ENCODE measurements at places on chromosomes 1 and 21.

DNA sequence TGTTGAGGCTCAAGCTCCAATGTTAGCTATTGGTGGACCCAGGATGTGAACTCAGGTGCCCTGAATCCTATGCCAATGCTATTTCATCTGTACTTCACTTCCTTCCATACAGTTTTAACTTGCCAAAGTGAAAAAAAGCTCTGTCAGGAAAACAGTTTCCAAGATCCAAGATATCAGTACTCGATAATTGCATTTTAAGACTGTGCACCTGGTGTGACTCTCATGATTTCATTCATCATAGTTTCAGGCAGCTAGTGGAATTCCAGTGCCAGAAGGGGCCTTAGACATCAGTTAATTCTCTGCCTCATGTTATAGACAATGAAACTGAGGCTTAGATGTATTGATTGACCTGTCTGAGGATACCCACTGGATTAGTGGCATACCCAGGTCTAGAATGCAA lies 26.5 kb upstream of the LEPR start:
- no peak for DNase-seq

- DNase-seq, result no peak
Observed at GRCh38 chr1:228399531-228400236, 7.0 kb downstream of the TRIM11 start.

DNA sequence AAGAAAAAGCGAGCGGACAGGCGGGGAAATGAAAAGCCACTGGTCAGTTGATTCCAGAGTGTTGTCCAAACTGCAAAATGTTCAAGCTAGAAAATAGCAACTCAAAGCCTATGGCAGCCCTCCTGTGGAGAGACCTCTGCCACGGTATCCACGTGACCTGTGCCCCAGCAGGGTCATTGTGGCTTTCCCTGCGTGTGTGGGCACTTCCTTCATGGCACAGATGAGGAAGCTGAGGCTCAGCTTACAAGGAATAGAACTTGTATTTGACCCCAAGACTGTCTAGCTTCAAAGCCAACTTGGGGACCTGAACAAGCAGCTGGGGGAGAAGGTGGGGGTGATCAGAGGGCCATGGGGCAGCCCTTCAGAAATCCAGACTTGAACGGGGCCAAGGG lies 15.6 kb upstream of the PLEKHG5 start:
- no peak for DNase-seq

- DNase-seq, result no peak
Observed at GRCh38 chr1:174364996-174365736, 82.6 kb upstream of the GPR52 start.

- DNase-seq, result no peak
Observed at GRCh38 chr1:219289171-219289570, 115.5 kb downstream of the LYPLAL1 start.

GRCh38 chr1:228162286-228163006 lies 3.2 kb upstream of the IBA57 start:
- DNase-seq, result peak; percentile 5
